ENCODE measurements at places on chromosomes 7 and 10.
A peak's percentile ranks its signal among the peaks of the same experiment; 100 is the strongest.

- DNase-seq = peak; percentile 45
Observed at GRCh38 chr10:110209926-110210673, 2.7 kb downstream of the MXI1 start.

DNA sequence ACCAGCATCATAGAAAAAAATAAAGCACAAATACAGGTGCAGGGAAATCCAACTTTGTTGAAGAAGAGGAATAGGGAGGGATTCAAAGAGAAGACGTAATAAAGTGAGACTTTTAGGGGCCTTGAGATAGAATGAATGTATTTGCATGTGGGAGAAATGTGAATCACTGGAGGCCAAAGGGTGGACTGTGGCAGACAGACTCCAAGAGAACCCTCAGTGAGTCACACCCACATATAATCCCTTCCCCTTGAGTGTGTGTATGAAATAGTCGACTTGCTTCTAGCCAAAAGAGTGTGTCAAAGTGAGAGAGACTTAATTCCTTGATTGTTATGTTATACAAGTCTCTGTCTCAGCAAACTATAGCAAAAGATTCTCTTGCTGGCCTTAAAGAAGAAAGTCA is 101.3 kb upstream of the GHITM start:
- DNase-seq = no peak

DNA sequence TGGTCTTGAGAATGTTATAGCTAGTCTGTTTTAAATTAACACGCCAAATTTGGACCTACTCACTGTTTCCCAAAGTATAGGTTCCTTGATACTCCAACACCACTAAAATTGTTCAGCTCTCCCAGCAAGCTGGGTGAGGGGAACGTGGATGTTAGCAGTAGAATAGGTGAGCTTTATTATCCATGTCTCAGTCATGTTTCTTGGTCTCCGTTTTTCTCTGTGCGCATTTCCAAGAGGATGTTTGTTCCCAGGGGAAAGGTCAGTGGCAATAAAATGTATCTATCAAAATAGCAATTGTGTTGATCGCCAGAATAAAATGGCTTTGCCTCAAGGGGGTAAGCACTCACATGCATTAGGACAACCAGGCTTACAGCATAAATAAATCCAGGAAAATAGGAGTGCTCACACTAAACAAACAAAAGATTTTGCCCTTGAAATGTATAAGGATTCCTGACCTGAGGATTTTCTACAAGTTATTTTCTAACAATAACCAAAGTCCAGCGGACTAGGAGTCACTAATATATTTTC is 187.0 kb upstream of the C7orf33 start:
- DNase-seq = no peak

GRCh38 chr10:113099431-113100183 is 149.6 kb downstream of the TCF7L2 start:
- DNase-seq = no peak

- peak; percentile 42 for DNase-seq
Observed at GRCh38 chr7:39683216-39683845, 60.0 kb downstream of the RALA start.

DNA sequence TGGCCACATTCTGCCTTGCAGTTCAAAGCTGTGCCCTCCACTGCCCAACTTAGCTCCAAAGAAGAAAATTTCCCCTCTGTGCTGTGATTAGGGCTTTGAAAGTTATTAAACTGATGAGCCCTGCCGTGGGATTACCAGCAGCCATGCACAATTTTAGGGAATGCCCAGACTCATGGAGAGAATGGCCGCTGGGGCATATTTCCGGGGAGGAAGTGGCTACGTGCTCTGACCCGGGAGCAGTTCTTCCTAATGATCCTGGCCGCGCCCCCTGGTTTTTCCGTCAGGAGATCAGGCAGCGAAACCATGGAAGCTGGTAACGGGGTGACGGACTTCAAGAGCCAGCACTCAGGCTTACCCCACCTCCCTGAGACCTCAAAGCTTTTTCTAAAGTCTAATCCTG is 365.5 kb upstream of the PFKP start:
- DNase-seq = no peak
